ENCODE measurements at places on chromosomes 4 and X.
A peak's percentile ranks its signal among the peaks of the same experiment; 100 is the strongest.

DNA sequence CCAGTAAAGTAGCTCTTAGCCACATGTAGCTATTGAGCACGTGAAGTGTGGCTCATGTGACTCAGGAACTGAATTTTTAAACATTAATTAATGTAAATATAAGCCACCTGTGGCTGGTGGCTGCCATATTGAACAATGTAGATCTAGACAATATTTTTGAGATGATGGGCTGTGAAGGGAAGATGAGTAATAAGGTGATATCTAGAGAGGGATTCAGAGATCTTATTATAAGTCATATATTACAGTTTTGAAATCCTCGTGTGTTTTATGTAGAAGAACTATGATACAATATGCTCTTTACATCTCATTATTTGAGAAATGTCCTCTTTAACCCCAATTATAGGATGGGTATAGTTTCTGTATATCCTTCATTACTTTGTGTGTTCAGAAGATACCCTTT, 5.6 kb downstream of the GAR1 start:
- no peak for DNase-seq

GRCh38 chr4:78602334-78602733, 50.8 kb downstream of the ANXA3 start:
- no peak for DNase-seq

DNA sequence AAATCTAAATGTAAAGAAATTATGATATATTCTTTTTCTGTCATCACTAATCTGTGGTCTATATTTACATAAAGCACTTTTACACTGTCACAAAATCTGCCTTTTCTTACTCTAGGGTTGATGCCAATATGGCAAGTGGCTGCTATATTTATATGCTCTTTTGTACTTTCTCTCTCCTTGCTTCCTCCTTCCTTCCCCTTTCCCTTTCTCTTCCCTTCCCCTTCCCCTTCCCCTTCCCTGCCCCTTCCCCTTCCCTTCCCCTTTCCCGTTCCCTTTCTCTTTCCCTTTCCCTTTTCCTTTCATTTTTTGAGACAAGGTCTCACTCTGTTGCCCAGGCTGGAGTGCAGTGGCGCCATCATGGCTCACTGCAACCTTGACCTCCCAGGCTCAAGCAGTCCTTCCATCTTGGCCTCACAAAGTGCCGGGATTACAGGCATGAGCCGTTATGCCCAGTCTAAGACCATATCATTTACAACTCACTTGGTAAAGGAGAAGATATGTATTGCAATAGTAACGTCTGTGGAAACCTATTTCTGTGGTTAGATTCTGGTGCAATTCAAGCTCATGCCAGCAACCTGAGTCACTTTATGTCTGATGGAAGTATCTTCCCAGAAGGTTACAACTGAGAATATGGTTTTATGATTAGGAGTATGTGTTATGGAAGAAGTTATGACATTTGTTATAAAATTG, 13.9 kb upstream of the PLAC8 start:
- DNase-seq, result peak; percentile 66

GRCh38 chr4:144611850-144612249, 34.1 kb upstream of the HHIP start:
- DNase-seq, result no peak
